ENCODE measurements at places on chromosomes 13 and 19.
A peak's percentile ranks its signal among the peaks of the same experiment; 100 is the strongest.

DNA sequence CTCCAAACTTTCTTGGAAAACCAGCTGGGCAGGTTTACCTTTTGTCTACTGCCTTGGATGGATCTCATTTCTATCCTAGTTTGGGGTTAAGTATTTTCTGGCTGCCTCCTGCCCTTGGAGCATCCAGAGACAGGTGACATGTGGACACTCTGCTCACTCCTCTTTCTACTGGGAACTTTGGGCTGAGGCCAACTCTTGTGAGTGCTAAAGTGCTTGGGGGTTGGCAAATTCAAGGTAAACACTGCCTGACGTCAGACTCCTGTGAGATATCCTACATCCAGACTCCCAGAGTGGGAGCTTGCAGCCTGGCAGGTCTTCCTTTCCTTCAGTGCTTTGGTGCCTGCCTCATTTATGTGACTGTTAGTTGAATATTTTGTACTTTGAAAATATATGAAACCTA lies 388.1 kb downstream of the KCNRG start:
- peak; percentile 47 for DNase-seq

DNA sequence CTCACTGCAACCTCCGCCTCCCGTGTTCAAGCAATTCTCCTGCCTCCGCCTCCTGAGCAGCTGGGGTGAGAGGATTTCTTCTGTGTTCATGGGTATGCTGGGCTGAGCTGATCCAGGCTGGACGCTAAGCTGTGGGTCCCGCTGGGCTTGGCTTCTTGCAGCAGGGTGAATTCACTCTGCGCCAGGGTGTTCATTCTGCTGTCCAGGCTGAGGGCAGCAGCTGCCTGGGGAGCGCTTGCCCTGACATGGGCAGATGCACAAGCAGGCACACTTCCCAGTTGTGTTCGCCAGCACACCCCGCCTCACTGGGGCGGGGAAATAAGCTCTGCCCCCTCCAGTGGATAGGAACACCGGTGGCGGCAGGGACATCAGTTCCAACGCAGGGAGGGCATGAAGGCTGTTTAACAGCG lies 7.3 kb upstream of the INAFM1 start:
- DNase-seq = no peak

DNA sequence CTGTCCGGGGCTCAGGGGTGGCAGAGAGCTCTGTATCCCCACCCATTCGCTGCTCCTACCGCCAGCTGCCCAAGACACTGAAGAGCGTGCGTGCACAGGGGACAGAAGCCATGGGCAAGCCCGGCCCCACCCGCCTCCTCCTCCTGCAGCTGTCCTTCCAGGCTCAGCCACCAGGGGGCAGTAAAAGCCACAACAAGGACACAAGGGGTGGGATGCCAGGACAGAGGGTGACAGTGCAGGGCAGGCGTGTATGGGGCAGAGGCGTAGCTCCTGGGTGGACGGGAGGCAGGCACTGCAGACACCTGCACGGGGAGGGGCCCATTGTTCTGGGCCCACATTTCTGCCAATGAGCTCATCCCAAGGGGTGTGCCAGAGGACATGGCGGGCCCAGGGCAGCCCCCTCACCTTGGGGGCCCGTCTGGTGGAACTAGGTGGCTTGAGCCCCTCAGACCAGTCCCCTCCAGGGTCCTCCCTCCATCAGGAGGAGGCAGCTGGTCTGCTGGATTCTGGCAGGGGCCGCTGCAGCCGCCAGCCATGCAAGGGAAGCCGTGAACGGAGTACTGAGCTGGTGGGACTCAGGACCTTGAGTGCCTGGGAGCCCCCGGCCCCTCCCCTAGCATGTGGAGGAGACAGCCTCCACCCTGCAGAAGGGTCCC lies 61.2 kb downstream of the MLLT1 start:
- DNase-seq = peak; percentile 23

DNA sequence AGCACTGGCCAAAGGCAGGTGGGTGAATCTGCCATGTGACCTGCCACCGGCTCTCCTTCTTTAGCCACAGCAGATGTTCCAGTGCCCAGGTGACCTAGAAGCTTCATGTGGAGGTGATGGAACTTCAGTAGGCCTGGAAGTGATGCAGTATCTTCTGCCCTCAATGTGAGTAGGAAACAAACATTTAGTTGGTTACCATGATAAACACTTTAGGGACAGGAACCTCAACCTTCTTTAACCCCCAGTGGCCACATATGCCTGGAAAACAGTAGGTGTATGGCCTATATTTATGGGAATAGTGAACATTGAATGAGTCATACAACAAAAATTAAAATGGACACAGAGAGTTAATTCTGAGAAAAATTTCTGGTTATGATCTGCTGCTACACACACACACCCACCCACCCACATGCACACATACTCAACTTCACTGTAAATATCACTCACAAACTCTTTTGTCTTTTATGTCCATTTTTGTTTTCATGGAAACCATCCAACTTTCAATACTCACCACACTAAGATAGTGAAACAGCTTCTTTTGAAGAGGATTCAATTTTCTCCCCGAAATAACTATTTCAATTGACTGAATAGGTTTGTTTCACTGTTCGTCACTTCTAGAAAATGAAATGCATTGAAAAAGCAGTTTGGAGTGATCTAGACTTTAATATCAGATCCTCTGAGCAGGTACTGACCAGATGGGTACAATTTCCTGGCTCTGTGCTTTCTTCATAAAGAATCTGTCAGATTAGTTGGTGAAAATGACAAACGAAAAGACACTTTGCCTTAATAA lies 97.3 kb downstream of the STARD13 start:
- DNase-seq = no peak

DNA sequence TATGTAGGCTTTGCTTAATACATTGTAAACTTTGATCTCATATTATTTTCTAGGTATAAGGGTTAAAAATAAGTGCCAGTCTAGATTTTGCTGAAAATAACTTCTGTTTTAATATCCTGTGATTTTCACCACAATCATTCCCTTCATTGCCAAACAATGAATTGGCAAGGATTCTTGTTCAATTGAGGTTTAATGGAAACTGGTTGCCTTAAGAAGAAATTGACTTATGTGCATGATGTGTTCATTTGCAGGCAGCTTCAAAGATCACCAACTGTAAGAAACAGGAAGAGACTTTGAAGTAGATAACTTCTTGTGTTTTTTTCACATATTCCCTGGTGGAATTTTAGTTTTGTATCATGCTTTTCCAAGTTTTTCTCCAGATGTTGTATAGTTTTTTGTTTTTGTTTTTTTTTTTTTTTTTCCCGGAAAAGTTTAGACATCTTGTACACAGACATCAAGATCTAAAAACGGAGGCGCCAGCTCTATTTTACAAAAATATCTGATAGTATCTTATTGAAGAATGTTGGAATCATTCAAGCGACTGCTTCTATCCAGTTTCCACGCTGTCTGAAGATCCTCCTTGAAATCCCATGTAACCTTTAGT lies 108.3 kb downstream of the POSTN start:
- no peak for DNase-seq

- DNase-seq = no peak
Observed at GRCh38 chr13:36913463-36913862, 6.6 kb downstream of the SMAD9 start.

- DNase-seq = no peak
Observed at GRCh38 chr19:5109560-5109959, 140.6 kb downstream of the KDM4B start.

GRCh38 chr13:34730961-34731360 lies 211.1 kb upstream of the NBEA start:
- no peak for DNase-seq

- DNase-seq = no peak
Observed at GRCh38 chr13:79776531-79777295, 295.8 kb downstream of the NDFIP2 start.

- DNase-seq = no peak
Observed at GRCh38 chr19:50311723-50312635, 17.2 kb downstream of the KCNC3 start.

- peak; percentile 49 for DNase-seq
Observed at GRCh38 chr19:46529622-46530451, 34.2 kb upstream of the PNMA8B start.

DNA sequence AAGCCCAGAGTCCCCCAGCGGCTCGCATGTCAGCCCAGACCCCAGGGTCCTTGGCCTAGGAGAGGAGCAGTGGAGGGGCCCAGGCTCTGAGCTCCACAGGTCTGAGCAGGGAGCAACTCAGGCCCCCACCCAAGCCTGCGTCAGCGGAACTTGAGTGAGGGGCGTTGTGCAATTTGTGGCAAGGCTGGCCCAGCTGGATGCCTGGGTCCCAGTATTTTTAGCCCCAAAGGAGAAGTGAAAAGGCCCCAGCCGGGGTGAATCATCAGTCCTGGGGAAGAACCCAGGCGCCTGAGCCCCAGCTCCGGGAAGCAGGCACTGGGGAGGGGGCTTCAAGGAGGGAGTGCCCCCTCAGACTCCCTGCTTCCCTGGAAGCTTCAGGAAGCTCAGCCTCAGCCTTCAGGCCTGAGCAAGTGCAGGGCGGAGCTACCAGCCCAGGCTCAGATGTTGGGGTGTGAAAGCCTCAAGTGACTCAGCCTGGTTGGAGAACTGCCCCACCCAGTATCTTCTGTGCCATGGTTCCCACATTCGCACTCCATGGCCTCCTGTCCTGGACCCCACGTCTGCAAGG lies 7.2 kb downstream of the MED29 start:
- DNase-seq = no peak

GRCh38 chr13:35600137-35600536 lies 123.6 kb upstream of the MAB21L1 start:
- DNase-seq = no peak

- DNase-seq = no peak
Observed at GRCh38 chr19:42111384-42111783, 20.9 kb downstream of the POU2F2 start.

- no peak for DNase-seq
Observed at GRCh38 chr19:11421371-11422098, 2.4 kb upstream of the RGL3 start.

DNA sequence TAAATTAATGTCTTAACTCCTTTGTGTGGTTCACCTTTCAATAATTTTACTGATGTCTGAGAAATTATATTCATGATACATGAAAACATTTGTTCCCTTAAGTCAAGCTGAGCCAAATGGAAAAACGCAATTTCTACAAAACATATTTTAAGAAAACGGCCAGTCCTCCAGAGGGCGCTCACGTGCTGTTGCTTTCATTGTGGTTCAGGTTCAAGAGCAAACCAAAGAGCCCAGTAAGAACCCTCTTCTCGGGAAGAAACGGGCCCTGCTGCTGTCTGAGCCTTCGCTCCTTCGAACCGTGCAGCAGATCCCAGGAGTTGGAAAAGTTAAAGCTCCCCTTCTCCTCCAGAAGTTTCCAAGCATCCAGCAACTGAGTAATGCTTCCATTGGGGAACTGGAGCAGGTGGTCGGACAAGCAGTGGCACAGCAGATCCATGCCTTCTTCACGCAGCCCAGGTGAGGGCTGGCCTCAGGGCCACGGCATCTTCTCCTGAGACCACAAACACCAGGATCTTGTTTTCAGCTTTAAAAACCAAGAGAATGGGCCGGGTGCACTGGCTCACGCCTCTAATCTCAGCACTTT lies 4.3 kb downstream of the FAAP24 start:
- peak; percentile 43 for DNase-seq

GRCh38 chr13:87138866-87139265 lies 532.3 kb upstream of the SLITRK5 start:
- DNase-seq = no peak

DNA sequence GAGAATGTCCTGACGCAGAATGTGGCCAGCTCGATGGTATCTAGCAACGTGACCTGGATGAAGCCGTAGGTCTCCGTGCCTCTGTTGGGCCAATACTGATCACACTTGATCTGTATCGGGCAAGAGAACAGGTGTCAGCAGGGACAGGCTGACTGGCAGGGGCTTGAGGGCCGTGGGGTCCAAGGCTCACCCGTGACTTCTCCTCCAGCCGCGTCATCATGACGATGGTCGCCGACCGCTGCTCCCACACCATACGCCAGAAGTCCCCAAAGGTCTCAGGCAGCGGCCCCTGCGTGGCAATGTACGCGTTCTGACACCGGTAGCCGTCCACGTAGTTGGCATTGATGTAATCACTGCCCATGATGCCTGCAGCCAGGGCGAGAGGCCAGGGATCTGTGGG lies 126.2 kb downstream of the PTPRS start:
- DNase-seq = no peak

GRCh38 chr13:51245583-51245982 lies 23.4 kb downstream of the FAM124A start:
- no peak for DNase-seq

DNA sequence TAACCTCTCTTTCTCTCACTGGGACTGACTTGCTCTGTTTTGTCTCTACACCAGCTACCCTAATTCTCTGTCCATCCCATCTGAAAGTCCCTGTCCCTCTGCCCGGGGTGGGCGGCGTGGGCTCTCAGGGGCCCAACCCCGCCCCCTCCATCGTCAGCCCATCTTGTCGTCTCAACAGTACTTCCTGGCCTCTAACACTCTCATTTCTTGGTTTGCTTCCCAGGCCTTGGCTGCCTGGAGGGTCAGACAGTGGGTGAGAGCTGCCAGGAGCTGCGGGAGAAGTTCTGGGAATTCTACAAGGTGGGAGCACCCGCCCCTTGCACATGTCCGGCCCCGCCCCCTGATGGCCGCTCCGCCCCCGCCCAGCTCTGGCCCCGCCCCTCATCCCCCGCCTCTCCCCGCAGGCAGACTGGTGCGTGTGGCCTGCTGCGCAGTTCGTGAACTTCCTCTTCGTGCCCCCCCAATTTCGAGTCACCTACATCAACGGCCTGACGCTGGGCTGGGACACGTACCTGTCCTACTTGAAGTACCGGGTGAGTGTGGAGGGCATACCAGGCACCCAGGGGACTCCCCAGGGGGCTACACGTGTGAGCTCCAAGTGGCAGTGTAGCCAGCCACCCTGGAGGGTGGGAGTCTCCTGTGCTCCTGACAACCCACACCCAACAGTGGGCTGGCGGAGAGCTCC lies 1.7 kb downstream of the MPV17L2 start:
- no peak for DNase-seq

- DNase-seq = no peak
Observed at GRCh38 chr19:10615429-10616023, 9.8 kb upstream of the SLC44A2 start.

DNA sequence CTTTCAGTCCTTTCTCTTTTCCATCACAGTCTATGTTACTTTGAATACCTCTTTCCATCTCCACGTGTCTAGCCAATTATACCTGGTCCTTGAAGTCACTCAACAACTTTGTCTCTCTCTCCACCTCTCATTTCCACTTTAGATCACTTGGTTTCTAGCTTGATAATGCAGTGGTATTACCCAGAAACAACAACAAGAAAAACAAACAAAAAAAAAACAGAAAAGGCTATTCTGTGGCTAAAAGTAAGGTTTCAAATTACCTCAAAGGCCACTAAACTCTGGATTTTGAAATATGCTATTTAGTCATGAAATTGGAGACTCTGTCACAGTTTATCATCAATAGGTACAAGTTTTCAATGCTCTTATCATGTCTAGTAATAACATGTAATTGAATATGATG lies 184.8 kb downstream of the PCDH9 start:
- no peak for DNase-seq

- no peak for DNase-seq
Observed at GRCh38 chr19:4034048-4035017, 26.8 kb downstream of the PIAS4 start.

Data from NCI-H2107 (cell line).